DMS 273 treated with DMSO at 0.1 percent for 48 hours (cell line): ENCODE measurements at places on chromosomes 12 and 14.

- no peak for DNase-seq
These were observed 24.3 kb downstream of the SYNDIG1L start for GRCh38 chr14:74401504-74402241.

DNA sequence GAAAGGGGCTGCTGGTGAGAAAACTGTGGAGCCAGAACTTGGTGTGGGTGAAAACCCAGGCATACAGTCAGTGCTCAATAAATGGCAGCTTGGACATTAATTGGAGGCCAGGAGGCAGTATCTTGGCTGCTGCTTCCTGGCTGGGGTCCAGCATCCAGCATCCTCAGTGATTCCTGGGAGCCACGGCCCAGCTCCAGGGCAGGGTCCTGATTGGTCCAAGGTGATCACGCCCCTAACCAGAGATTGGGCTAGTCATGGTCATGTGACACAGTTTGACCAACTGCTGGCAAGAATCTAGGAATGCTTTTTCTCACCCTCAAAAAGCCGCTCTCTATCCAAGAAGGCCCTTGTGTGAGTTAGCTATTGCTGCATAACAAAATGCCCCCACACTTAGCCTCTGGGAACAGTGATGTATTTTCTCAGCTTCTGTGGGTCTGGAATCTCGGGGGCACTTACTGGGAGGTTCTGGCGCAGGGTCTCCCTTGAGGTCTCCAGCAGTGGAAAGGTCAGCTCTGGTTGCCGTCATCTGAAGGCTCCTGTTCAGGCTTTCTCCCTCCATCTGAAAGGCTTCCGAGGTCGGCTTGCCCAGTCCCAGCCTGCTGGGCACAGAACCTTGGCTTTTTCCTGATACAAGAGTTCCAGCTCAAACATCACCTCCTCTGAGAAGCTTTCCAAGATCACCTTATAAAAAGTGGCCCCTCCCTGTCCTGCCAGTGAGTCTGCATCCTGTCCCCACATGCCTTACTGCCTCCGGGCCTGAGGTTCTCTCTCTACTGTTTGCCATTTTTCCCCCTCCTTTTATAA lies 119.2 kb upstream of the NCOR2 start:
- DNase-seq: no peak

- DNase-seq: no peak
These were observed 453.9 kb upstream of the MGAT4C start for GRCh38 chr12:86710109-86710508.

GRCh38 chr12:103353913-103354312 lies 141.9 kb downstream of the C12orf42 start:
- DNase-seq: no peak

GRCh38 chr14:80346395-80346794 lies 135.1 kb upstream of the DIO2 start:
- no peak for DNase-seq

DNA sequence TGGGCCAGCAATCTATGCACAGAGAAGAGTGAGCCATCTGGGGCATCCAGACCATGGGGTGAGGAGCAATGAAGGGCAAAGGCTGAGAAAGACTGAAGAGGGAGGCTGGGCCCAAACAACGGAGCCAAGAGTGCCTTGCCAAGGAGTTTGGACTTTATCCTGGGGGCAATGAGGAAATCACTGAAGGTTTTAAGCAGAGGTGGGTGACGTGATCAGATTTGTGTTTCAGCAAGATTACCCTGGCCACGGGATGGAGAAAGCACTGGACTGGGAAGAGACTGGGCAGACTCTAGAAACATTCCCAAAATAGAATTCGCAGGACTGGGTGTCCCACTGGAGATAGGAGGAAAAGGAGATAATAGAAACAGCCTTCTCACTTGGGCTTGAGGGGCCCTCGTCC lies 65.3 kb downstream of the DPF3 start:
- DNase-seq: no peak
